Substantia nigra (tissue), 51 donors: ENCODE measurements at places on chromosomes 13 and 19.

- DNase-seq = no peak
These were observed 4.3 kb downstream of the RUVBL2 start for GRCh38 chr19:48997972-48998371.

GRCh38 chr13:79680485-79680884, 199.5 kb downstream of the NDFIP2 start:
- DNase-seq = no peak

DNA sequence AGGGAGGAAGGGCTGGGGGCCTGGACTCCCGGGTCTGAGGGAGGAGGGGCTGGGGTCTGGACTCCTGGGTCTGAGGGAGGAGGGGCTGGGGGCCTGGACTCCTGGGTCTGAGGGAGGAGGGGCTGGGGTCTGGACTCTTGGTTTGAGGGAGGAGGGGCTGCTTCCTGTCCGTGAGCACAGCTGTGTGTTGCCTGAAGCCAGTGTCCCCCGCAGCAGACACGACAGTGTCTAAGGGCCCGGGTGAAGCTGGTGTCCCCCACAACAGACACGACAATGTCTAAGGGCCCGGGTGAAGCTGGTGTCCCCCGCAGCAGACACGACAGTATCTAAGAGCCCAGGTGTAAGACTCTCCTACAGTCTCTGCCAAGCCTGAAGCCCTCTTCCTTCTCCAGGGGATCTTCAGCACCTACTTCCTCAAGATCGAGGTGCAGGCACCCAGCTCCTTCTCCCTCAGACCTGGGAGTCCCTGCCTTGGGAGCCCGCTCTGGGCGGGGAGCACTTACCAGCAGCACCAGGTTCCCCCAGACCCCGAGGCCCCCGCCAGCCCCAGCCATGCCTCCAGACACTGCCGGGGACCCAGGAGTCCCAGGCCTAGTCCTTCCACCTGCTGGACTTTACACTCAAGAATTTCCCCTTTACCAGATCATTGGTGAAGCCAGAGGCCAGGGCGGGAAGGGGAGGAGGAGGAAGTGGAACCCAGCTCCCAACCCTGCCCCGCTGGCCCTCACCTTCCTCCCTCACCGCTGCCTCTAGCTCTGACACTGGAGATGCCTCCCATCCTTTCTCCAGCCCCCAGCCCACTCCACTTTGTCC, at the start of gene PTPRH:
TSS of gene PTPRH (minus strand) at position 622 of the 813 bp plus-strand sequence. CDS start at position 554, 68 bp downstream.
- no peak for DNase-seq

DNA sequence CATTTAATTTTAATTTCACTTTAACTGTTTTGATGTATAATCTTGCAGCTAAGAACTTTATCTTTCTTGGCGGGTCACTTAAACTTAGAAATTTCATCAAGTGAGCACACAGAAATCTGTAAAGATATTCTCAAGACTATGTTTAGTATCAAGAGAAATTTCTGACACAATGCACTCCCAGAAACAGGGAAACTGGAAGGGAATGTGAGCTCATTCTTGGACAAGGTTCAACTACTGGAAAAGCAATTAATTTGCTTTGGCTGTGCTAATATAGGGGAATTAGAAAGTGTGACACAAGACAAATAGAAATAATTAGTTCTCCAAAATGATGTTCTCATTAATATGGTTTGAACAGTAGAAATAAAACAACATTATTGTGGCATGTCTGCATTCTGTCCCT, 402.3 kb downstream of the DACH1 start:
- DNase-seq = no peak

DNA sequence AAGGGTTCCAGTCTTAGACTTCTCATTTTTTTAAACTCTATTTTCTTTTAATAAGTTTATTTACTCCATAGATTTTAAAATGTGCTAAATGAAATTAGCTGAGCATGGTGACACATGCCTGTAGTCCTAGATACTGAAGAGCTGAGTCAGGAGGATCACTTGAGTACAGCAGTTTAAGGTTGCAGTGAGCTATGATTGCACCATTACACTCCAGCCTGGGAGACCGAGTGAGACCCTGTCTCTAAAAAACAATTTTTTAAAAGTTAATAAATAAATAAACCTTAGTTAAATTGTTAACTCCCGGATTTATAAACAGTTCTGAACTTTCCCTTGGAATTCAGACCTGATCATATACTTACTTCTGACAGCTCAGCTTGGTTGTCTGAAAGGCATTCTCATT, 32.5 kb downstream of the PCDH20 start:
- no peak for DNase-seq

DNA sequence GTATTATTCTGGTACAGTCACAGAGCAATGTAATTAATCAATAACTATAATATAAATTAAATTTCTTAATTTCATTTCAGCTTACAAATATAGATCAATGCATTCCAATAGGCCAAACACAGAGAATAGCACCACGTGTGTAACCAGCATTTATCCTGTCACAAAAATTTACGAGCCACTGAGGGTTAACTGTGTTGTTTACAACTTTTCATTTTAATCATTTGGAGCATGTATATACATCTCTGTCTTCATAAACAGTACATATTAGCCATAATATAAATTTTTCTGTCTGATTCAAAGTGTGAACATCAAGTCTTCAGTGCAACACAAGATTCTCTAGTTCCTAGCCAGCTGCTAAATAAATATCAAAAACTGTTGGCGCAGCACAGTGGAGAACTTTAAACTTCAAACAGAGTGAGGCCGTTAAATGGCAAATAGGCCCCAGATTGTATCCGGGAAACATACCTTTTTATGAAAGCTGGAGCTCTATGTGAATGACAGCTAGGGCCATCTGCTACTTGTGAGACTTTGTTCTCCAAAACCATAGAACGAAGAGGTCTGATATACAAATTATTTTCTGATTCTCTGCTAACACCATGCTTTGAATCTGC, 105.1 kb downstream of the TBC1D4 start:
- DNase-seq = no peak

- DNase-seq = no peak
These were observed 13.3 kb downstream of the TDRD3 start for GRCh38 chr13:60410299-60410698.

GRCh38 chr19:47124937-47125668, 5.5 kb upstream of the SAE1 start:
- no peak for DNase-seq

GRCh38 chr19:29872224-29872731, 60.5 kb downstream of the CCNE1 start:
- no peak for DNase-seq

DNA sequence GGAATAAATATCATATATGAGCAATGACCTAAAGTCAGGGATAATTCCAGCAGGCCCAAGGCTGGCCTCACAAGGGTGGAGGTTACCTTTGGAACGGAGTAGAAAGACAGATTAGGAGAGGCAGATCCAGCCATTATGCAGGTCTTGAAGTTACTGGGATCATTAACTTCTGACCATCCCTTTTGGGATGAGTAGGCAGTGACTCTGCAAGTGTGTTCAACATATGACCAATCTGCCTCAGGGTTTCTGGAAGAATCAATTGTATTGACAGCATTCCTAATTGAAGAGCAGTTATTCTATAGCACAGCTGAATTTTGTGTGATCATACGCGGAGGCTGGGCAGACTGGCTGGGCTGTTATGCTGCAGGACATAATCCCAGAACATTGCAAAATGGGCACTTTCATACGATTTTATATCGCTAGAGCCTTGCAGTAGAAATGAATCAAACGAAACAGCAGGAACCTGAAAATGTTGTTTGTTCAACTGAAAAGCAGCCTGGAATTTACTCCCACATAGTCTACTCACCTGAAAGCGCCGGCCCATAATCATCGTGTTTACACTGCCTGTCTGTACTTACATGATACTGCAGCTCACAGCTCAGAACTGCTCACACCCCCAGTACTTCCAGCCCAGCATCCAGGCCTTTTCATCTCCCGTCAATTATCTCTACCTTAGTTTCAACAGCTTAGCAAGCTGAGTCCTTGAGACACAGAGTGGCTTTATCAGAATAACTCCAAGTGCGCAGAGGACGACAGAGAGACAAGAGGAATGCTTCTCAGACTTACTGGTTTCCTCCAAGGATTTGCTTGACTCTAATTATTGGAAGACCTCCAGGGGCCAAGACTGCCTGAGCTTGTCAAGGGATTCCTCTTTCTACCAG, 556.1 kb downstream of the EFNB2 start:
- no peak for DNase-seq

GRCh38 chr13:65453982-65454381, 1776.2 kb downstream of the PCDH9 start:
- no peak for DNase-seq

DNA sequence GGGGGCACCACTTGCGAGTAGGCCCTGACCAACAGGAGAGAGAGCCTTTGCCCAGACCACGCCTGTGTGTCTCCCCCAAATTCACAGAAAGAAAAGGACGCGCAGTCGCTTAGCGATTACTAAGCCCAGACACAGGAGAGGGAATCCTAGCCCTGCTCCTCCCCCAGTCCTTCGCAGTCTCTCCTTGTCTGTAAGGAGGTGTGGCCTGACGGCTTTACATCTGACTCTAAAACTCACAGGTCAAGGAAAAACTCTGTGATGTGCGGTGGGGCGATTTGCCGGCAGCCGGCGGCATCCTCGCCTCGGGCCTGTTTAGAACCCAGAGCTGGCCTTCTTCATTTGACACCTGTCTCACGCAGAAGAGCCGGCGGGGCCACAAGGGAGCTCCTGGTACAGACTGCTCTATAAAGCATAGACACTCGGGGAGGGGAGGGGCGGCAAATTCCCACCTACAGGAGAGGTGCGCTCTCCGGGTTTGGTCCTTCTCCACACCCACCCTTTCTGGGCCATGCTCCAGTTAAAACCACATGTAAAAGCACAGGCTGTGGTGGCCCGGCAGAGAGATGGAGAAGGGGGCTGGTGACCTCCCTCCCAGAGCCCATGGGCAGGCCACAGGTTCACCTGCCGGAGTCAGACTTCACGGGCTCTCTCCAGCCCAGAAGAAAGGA, 17.8 kb downstream of the GPR12 start:
- no peak for DNase-seq

GRCh38 chr13:33135097-33135496, 118.9 kb downstream of the KL start:
- no peak for DNase-seq

DNA sequence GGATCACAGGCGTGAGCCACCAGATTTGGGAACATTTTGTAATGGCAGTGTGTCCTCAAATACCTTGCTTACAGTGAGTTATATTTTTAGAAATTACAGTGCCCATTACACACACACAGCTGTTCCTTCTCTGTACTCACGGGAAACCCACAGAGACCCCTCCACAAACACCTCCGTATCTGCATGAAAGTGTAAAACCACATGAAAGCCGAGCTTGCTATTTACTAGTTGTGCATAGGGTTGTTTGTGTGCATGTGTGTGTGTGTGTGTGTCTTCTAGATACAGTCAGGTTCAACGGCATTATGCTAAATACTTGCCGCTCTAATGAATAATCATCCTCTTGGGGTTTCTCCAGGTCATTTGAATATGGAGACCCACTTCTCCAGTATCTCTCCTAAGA, 22.3 kb upstream of the LILRA2 start:
- DNase-seq = no peak

GRCh38 chr19:31448221-31448657, 99.0 kb upstream of the TSHZ3 start:
- no peak for DNase-seq

DNA sequence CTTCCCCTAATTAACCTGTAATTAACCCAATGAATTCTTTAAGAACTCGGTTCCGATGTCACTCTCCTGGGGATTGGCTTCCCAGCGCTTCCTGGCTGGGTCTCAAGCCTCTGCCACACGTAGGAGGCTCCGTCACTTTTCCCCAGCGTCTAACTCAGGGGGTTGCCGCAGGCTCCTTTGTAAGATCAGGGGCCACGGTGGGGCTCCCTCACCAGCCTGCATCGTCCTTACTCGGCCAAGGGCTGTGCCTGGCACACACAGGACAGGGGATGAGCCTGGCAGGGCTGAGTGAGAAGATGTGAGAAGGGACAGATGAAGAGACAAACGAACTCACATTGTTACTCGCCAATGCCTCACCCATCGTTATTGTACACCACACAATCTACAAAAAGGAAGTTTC, 20.9 kb upstream of the ATP11A start:
- no peak for DNase-seq

GRCh38 chr13:19984430-19985218, 26.1 kb downstream of the ZMYM2 start:
- DNase-seq = no peak

DNA sequence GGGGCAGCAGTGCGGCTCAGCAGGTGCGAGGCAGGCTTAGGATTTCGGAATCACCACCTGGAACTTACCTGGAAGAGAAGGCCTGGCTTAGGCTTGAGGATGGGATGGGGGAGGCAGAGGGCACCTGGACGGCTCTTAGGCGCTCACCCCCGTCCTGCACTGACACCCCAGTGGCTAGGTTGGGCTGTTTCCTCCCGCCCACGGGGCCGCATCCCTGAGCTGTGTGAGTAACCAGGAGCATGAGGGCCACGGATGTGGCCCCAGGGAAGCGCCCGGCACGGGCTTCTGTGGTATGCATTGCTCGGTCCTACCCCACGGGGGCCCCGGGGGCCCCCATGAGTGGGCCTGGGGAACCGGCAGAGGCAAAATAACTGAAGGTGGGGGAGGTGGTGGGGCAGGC, 2.4 kb upstream of the NKPD1 start:
- DNase-seq = no peak
